ENCODE measurements at places on chromosomes 1 and 21.

DNA sequence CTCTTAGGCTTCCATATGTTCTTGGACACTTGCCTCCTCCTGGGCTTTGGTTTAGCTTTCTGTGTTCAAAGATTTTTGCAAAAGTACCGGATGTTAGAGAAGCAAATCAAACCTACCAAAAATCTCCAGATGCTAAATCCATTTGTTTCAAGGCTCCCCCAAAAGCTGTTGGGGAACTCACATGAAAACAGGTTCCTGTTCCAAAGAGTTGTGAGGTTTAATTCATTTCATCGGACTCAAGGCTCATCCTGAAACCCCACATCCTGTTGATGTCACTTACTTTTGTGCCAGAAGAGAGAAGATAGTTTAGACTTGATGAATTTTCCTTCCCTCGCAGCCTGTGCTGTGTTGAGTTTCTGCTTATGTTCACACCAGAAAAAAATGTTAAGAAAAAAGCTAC, 41.7 kb upstream of the RXRG start:
- DNase-seq, result no peak

DNA sequence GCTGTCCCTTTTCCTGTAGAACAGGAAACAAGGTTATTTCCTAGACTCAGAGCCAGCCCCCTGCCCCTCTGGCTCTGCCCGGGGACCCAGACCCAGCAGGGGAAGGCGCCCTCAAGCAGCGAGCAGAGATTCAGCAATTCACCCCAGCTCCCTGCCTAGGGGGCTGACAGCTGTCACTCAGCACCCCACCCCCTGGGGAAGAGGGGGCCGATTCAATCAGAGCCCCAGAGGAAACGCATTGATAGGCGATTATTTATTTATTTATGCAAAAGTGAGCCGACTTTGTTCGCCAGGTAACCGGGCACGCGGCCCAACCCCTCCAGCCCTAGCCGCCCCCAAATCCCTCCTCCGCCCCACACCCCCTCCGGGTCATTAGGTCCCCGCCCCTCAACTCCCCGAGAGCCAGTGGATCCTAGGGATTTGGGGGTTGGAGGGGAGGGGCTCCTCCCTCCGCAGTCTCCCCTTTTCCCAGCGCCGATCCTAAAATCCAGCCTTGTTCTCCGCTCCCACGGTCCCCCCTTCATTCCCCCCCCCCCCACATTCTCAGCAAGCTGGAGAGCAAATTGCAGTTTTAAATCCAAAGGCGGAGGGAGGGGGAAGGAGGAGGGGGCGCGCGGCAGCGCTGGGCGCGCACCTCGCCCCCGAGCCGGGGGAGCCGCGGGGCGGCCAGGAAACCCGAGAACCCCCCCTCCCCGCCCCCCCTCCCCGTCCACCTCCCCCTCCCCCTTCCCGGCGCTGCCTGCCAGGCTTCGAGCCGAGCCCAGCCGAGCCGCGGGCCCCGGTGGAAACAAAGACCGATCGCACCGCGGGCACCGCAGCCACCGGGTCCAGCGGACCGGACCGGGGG, 1.3 kb downstream of the AHDC1 start:
- no peak for DNase-seq

DNA sequence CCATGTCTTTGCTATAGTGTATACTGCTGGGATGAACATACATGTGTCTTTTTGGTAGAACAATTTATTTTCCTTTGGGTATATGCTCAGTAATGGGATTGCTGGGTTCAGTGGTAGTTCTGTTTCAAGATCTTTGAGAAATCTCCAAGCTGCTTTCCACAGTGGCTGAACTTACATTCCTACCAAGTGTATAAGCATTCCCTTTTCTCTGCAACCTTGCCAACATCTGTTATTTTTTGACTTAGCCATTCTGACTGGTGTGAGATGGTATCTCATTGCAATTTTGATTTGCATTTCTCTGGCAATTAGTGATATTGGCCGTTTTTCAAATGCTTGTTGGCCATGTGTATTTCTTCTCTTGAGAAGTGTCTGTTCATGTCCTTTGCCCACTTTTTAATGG, 37.5 kb upstream of the ANGPTL1 start:
- DNase-seq, result no peak

GRCh38 chr1:210464519-210465039, 135.9 kb downstream of the HHAT start:
- DNase-seq, result no peak

DNA sequence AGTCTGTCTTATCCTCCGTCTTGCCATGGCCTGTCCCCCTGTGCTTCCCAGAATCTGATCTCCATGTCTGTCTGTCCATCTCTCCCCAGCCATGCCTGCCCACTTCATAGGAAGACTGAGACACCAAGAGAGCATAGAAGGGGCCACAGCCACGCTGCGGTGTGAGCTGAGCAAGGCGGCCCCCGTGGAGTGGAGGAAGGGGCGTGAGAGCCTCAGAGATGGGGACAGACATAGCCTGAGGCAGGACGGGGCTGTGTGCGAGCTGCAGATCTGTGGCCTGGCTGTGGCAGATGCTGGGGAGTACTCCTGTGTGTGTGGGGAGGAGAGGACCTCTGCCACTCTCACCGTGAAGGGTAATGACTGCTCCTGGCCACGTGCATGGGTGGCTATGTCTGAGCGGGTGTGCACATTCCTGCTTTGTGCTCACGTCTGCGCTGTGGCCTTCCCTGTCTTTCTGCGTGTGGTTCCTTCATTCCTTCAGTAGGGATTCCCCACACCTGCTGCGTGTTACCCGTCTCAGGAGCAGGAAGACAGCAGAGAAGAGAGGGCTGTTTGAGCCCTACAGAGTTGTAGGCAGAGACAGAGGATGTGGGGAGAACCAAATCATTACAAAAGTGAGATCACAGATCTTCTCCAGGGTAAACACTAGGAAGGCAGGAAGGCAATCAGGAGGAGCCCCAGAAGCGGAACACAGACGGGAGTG, 80.8 kb downstream of the OBSCN start:
- no peak for DNase-seq
